ENCODE measurements at places on chromosomes 16 and 17.

DNA sequence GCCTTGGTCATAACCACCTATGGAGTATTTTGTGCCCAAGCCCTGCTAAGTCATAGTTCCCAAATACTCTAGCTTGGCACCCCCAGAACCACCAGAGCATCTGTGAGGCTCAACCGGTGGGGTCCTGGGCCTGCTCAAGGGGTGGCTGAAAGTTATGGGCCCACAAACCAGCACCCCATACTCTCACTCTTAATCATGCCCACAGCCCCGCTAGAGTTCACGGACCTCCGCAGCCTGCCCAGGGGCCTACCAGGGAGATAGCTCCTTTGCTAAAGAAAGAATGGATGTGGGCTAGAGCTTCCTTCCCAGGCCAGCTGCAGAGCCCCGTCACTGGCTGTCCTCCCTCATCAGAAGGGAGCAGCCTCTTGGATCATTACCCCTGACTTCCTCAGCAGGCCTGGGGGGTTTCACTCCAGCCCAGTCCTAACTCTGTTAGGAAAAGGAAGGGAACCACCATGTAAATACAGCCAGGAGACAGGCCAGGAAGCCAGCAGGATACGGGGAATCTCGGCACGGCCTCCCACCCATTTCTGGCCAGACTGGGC is 1.4 kb downstream of the GIT1 start:
- DNase-seq, result no peak

- DNase-seq, result no peak
Measured at GRCh38 chr16:50306287-50306686, 39.9 kb downstream of the ADCY7 start.

DNA sequence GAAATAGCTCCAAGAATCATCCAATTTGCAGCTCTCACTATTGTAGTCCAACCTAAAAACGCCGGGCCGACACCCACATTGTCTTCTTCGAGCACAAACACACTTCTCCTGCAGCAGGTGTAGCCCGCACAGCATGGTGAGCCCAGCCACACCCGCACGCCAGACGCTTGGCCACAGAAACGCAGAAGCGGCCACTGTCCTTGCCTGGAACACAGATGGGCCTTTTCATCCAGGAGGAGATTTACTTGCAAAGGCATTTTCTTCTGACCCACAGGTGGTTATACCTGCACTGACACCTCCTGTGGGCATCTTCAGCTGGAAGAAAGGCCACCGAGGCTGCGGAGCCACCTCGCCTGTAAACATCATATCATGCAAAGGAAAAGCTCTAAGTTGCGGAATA is 98.4 kb downstream of the ADCY9 start:
- no peak for DNase-seq

- DNase-seq, result no peak
Measured at GRCh38 chr17:16313139-16314090, 39.9 kb downstream of the CENPV start.

- DNase-seq, result no peak
Measured at GRCh38 chr17:46875849-46876352, 24.5 kb downstream of the WNT9B start.

- DNase-seq, result no peak
Measured at GRCh38 chr17:21233581-21234347, 19.4 kb downstream of the NATD1 start.

DNA sequence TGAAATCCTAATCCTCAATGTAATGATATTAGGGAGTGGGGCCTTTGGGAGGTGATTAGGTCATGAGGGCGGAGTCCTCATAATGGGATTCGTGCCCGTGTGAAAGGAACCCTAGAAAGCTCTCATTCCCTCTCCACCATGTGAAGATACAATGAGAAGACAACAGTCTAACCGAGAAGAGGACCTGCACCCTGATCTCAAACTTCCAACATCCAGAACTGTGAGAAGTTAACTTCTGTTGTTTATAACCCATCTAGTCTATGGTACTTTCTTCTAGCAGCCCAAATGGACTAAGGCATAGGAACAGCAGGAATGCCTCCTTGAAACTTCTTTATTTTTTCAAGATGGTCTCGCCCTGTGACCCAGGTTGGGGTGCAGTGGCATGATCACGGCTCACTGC is 24.7 kb downstream of the WSB1 start:
- DNase-seq, result no peak

DNA sequence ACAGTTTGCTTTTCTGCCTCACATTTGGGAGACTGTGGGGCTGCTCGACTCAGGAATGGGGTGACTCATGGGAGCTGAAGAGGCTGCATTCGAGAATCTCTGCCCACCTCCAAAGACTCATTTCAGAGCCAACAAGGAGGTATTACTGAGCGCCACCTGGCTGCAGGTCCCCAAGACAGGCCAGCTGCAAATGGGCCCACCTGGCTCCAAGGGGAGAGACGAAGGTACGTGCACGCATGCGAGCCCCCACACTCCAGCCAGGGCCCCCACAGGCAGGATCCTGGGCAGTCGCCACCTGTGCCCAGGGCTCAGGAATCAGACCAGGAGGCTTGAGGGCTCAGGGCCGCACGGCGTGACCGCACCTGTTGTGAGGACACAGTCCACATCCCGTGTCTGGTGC is 6.0 kb downstream of the HAGHL start:
- DNase-seq, result no peak

DNA sequence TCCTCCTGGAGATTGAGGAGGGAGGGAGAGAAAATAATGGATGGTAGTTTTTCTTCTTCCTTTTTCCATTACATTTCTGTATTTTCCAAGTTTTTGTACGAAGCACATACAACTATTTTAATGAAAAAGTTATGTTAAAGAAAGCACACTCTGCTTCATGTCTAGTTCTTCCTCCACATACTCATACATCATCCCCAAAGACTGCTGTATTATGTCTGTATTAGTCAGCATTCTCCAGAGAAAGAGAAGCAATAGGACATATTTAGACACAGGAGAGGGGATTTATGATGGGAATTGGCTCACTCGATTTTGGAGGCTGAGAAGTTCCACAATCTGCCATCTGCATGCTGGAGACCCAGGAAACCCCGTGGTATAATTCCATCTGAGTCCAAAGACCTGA is 10.1 kb upstream of the ACSM2A start:
- DNase-seq, result no peak

DNA sequence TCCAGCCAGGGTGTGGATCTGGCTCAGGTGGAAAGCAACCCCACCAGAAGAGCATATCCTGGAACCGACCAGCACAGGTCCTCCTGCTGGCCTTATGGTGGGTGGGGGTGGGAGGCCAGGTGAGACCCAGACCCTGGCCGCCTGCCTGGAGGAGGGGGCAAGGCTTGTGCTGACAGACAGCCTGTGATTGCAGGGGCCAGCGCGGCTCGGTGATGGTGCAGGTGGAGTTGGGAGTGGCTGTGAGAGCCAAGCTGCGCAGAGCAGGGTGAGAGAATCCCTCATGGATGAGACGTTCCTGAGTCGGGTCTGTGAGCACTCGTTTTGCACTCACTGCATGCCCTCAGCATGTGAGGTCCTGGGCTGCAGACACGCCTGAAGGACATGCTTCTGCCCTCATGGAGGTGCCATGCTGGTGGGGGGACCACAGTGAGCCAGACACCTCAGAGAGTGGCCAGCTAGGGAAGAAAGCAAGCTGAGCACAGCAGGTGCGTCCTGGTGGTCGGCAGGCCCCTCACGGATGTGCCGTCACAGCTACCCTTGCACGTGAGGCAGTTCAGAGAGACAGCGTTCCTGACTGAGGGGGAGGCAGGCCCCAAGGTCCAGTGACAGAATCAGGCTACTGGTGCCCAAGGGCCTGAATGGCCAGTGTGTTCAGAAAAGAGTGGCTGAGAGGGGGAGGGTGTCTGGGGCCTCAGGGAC is 3.8 kb upstream of the KCNJ12 start:
- DNase-seq, result no peak

GRCh38 chr17:61422116-61422799 is 22.6 kb downstream of the TBX2 start:
- no peak for DNase-seq

- DNase-seq, result peak; percentile 77
Measured at GRCh38 chr16:11297492-11298142, 16.5 kb upstream of the PRM1 start.

DNA sequence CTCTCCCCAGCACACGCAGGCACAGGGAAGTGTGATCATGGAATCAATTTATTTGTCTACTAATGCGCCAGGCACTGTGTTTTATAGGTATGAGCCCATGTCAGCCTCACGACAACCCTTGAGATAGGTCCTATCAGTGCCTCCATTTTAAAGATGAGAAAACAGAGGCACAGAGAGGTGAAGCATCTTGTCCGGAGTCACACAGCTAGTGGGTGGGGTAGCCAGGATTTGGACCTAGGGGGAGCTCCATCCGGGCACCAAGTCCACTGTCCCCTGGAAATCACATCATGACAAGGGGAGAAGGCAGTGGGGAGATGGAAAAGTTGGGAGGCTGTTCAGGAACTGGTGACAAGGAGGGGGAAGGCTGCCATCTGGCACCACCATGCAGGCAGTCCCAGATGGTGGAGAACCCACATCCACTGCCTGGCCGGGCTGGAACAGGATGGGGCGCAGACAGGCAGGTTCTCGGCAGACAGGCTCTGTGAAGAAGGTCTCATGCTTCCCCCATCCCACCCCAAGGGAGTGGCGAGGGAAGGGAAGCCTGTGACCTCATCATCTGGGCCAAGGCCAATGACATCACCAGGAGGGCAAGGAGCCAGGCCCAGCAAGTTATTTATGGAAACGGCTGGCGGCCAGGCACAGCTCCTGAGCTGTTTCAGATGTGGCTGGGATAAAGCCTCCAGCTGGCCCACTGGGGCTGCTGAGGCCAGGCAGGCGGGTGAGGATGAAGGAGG is 126.0 kb upstream of the SDK2 start:
- peak; percentile 54 for DNase-seq

GRCh38 chr16:74999609-75000480 is 1.0 kb downstream of the ZNRF1 start:
- DNase-seq, result peak; percentile 49

DNA sequence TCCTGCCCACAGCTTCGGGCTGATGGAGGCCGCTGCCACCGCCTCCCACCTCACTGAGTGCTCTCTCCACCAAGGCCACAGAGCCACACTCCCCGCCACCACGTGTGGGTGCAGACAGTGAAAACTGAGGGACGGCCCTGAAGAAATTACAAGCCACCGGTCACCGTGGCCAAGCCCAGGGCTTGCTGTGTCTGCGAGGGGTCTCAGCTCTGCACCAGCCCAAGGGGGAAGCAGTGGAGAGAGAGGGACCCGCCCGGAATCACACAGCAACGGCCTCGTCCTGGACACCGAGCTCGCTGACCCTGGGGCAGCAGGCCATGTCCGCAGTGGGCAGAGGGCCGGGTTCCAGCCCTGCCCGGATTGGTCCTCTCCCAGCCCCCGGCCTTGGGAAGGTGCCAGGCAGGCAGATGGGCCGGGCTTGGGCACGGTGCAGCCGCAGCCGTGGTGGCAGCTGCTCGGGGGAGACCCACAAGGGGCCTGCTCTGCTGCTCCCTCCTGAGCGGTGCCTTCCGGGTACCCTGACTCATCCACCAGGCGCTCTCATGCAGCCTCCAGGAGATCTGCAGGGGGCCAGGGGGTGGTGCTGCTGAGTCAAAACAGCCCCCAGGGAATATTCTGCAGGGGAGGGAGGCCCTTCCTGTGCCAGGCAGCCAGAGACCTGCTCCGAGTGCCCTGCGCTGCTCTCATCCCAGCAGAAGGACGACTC is 52.0 kb downstream of the CBFA2T3 start:
- DNase-seq, result peak; percentile 83

GRCh38 chr16:90019543-90020259 is 445 bp upstream of the DBNDD1 start:
- DNase-seq, result peak; percentile 81

DNA sequence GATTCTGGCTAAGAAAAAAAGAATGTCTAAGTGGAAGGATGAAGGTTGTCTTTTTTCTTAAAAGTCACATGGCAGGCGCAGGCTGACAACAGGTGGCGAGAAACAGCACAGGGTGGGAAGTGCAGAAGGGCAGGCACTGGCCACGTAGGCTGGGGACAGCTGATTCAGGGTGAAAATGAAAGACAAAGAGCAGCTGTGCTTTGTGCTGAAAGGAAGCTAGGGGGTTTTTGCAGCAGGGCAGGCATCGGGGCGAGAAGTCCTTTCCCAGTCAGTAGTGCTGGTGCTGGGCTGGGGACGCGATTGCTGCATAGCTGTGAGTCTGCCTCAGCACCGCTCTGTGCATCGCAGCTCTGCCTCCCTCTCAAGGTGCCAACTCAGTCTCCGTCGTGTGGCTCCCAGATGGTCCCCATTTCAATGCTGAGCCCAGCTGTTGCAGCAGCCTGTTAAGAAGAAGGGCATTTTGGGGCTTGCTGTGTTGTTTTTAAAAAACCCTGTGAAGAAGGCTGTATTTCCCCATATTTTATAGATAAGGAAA is 183.1 kb upstream of the CCL2 start:
- no peak for DNase-seq

GRCh38 chr16:10708969-10709368 is 14.2 kb upstream of the TEKT5 start:
- DNase-seq, result no peak

- DNase-seq, result peak; percentile 81
Measured at GRCh38 chr17:77479372-77480198, 338.8 kb downstream of the SEC14L1 start.

- DNase-seq, result no peak
Measured at GRCh38 chr16:66900721-66901441, 17.8 kb downstream of the CDH16 start.

GRCh38 chr17:76139801-76140660 is 1.0 kb downstream of the FOXJ1 start:
- no peak for DNase-seq

DNA sequence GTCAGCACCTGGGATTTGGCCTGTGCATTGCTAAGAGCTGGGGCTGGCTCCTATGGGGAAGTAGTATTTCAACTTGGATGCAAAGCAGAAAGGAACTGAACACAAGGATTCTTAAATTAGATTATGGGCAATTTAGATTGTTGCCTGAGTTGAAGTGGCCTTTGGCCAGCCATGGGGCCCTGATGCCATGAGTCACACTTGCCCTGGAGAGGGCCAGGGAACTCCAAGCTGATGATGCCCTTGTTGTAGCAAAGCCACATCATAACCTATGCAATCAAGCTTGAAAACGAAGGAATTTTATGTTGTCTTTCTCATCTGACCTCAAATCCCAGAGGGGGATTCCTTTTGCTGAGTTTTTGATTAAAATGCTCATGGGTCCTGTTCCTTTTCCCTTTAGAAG is 3.9 kb upstream of the SPATA32 start:
- peak; percentile 73 for DNase-seq

DNA sequence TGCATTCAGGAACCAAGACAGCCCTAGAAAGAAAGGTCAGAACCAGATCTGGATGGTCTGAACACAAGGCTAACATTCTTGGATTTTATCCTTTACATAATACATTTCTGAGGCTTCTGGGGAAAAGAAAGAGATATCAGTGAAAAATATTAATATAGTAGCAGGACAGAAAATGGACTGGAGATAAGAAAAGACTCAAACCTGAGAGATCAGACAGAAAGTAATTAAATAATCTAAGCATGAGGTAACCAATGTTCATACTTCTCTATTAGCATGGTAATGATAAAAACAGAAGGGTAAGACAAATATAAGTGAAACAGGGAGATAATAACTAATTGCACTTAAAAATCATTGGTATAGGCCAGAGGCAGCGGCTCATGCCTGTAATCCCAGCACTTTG is 5.5 kb downstream of the TRIM37 start:
- DNase-seq, result no peak

DNA sequence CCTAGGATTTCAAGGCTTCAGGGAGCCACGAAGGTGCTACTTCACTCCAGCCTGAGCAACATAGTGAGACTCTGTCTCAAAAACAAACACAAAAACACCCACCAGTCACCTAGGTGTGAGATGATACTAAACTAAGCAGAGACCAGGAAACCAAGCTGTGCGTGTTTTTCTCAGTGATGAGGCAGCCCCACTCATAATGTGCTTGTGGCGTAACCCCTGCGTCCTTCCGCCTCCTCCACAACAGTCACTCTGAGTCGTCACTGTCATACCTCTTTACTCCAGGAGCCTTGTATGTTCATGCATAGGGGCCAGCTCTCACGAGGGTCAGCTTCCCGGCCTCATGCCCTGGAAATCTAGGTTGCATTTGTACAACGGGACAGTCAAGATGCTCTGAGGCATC is 31.1 kb upstream of the SLC47A1 start:
- no peak for DNase-seq

All from mesenchymal stem cell (in vitro differentiated cells and primary cell).